ENCODE measurements at places on chromosomes 5 and 9. TPM values are rescaled to one million over a fixed set of nuclear protein-coding genes. Genes with fewer than 3 reads are reported as not detected.

DNA sequence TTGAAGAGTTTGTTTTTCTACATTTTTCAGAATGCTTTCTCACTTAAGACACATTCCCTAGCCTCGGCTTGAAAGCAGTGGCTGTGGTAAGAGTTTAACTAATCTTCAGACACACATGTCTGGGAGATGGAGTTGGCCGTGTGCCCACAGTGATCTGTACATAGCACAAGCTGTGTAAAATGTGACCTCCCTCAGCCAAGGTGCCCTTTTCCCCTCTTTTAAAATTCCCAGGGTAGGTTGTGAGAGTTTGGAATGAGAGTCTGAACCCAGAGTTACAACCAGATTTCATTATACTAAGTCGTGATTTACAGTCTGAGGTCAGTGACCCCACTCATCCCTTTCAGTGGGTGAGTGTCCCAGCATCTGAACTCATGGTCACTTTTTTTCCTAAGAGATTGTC is 230.4 kb downstream of the DOCK8 start:
- DNase-seq: no peak

LCN9 gene
- not detected for total RNA-seq

NR4A3 gene
- 0.23 TPM for total RNA-seq

ZNF300 gene
- total RNA-seq: 8.3 TPM

DNA sequence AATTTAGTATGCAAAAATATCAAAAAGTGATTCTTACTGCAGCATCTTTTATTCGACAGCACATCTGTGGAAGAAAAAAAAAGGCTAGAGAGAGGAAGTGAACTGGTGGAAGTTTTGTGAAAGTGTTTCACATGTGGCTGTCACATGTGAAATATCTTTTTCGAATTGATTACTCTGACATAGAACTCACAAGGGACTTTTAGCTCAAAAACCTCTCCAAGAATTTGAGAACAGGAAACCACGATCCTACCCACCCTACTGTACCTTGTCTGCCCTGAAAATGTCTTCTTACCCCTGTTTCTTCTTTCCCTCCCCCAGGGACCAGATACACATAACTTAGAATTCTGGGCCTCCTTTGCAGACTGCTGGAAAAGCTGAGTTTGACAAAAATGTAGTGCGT is 106.5 kb upstream of the PRRC1 start:
- DNase-seq: no peak

- no peak for DNase-seq
Observed at GRCh38 chr9:127221695-127222094, 42.9 kb upstream of the GARNL3 start.

SPAG8 gene
- total RNA-seq: 0.26 TPM

GRCh38 chr9:112310826-112311225 is 22.6 kb downstream of the PTBP3 start:
- DNase-seq: no peak

PBX3 gene
- 32.3 TPM for total RNA-seq

SOX30 gene
- total RNA-seq: not detected

DNA sequence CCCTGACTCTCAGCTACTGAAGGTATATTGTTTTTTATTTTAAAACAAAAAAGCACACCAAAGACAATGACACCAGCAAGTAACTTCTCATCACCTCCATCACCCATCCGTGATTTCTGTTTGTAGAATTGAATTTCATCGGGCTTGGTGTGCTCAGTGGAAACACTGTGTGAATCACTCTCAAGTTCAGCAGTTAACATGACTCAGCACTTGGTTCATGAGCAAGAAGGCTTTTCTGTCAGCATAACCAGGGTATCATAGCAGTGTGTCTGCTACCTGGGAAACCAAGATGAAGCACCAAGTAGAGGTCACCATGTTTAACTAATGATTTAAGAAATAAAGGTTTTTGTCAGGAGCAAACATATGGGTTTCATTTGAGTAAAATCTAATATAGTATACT is 123.7 kb downstream of the INSYN2B start:
- DNase-seq: peak; percentile 81

DNA sequence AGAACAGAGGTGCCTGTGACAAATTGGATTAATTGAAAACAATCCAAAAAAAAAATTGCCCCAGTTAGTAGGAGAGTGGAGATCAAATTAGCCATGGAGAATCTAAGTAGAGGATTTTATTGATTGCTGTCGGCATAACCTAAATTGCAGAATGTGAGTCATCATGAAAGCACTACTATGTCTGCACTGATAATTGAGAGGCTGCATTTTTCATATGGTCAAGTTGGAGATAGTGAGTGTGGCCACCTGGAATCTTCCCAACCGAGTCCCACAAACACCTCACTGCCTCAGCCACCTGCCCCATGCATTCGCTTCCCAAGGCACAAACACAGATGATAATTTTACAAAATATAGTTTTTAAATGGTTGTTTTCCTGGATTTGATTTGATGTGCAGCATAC is 123.7 kb downstream of the NTRK2 start:
- no peak for DNase-seq

DNA sequence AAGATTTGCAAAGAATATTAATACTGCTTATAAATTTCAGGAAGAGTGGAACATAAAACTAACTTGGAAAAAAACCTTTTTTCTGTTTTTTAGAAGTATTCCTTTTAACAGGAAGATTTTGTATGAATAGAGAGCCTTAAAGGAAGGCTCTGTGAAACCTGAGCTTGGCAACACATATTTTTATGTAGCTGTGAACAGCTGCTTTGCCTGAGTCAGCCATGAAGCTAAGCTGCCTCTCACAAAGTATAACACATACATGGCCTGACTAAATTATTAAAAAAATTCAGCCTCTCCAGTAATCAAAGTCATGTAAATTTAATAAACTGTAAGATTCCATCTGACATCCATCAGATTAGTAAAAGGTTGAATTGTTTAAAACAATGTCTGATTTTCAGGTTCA is 547.5 kb downstream of the ELAVL2 start:
- no peak for DNase-seq

DNA sequence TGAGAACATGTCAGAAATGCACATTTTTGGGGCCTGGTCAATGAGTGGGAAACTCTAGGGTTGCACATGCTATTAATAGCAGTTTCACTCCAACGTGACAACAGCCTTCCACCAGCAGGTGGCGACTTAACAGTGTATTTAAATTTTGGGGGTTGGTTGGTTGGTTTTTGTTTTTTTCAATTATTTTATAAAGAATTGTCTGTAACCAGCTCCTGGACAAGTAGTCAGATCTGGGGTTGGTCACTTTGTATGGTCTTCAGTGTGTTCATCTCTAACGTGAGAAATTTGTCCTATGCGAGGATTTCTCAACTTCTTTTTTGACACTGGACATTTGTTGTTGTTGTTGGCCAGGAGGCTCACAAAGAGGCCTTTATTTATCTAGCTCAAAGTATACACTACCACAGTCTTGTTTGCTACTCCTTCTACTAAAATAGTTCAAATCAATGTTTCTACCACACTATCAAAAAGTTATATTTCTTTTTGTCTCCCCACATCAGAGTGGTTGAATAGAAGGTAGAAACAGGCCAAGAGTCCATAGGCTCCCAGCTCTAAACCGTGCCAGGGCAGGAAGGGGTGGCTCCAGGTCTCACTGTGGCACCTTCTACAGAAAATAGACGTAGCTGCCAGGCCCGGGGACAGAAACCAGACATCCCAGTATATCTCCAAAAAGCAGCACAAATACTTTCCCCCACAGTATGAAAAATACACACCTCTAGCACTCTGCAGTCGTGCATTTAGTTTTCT is 110.4 kb downstream of the TRPM6 start:
- DNase-seq: peak; percentile 42

PCDHGA12 gene
- total RNA-seq: 0.66 TPM

GRCh38 chr9:136806067-136806466 is 1.7 kb upstream of the RABL6 start:
- DNase-seq: no peak

GRCh38 chr9:72907421-72907820 is 45.4 kb downstream of the ALDH1A1 start:
- DNase-seq: no peak

- DNase-seq: peak; percentile 28
Observed at GRCh38 chr5:59724482-59725391, 168.8 kb downstream of the PDE4D start.

GRCh38 chr5:128263357-128263756 is 179.8 kb downstream of the SLC12A2 start:
- no peak for DNase-seq

- DNase-seq: no peak
Observed at GRCh38 chr5:67561151-67561932, 364.7 kb upstream of the CD180 start.
